ENCODE measurements at places on chromosomes 11 and 22. TPM values are rescaled to one million over a fixed set of nuclear protein-coding genes. Genes with fewer than 3 reads are reported as not detected.

DNA sequence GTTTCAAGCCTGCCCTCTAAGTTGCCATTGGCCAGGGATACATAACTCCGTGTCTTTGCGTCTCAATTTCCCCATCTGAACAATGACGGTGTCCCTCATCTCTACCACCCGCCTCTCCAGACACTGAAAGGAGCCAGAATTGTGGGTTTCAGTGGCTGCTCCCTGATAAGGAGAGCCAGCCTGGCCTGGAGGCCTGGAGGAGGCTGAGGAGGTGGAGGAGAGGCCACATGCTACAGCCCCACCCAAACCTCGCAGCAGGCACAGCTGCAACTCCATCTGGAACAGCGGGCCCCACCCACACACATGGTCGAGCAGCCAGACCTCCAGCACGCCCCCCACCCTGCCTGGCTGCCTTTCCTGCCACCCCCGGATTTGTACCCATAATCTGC lies 34.4 kb upstream of the CD82 start:
- DNase-seq = no peak
- H3K4me1 ChIP-seq = peaks cover 18% of the 10 kb centered on the region
- H3K36me3 ChIP-seq = no peaks in the 10 kb centered on the region
- no peak overlapping the region for H3K4me3 ChIP-seq

- H3K27me3 ChIP-seq = no peaks in the 10 kb centered on the region
- no peak overlapping the region for H3K4me3 ChIP-seq
- H3K36me3 ChIP-seq = peaks cover 16% of the 10 kb centered on the region
- DNase-seq = no peak
Measured at GRCh38 chr11:113668255-113668654, 37.9 kb downstream of the TMPRSS5 start.

The CECR2 gene
- 34.6 TPM for total RNA-seq

The PRRG4 gene
- not detected for total RNA-seq

GRCh38 chr11:113153847-113154246 lies 160.5 kb upstream of the TTC12 start:
- no peak for DNase-seq
- H3K27ac ChIP-seq = no peak overlapping the region
- no peaks in the 10 kb centered on the region for H3K27me3 ChIP-seq
- H3K4me1 ChIP-seq = peaks cover 3% of the 10 kb centered on the region
- no peaks in the 10 kb centered on the region for H3K36me3 ChIP-seq

The TXNRD2 gene
- total RNA-seq = 22.2 TPM

The PPP2R5B gene
- 13.4 TPM for total RNA-seq

DNA sequence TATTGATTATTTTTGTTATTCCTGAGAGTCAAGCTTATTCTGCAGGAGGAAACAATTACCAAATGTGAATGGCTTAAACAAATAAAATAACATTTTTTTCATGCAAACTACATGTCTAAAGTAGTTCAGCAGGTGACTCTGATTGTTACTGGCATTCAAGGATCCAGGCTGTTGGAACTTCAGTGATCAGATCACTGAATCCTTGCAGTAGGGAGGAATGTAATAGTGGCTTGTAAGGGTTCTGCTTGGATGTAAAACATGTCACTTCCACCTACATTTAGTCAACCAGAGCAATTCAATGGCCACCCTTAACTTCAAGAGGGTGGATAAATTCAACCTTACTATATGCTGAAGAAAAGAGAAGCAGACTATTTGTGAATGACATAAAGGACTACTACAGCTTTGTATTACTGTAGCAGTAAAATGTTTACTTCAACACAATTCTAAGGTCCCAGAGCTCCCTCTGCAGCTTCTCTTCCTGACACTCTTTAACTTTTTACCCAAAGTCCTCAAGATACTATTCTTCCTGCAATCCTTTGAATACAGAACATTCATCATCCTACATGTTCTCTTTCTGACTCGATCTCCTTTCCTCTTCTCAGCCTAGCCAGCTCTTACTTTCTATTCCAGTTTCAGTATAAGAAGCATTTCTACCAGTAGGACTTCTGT lies 284.0 kb downstream of the LRRC4C start:
- no peak overlapping the region for H3K4me3 ChIP-seq
- no peaks in the 10 kb centered on the region for H3K36me3 ChIP-seq
- DNase-seq = no peak

- no peak for DNase-seq
- no peak overlapping the region for H3K4me3 ChIP-seq
- H3K27ac ChIP-seq = no peak overlapping the region
- peaks cover 13% of the 10 kb centered on the region for H3K4me1 ChIP-seq
Measured at GRCh38 chr11:118046051-118046963, 30.6 kb upstream of the TMPRSS4 start.

The GPR152 gene
- not detected for total RNA-seq

DNA sequence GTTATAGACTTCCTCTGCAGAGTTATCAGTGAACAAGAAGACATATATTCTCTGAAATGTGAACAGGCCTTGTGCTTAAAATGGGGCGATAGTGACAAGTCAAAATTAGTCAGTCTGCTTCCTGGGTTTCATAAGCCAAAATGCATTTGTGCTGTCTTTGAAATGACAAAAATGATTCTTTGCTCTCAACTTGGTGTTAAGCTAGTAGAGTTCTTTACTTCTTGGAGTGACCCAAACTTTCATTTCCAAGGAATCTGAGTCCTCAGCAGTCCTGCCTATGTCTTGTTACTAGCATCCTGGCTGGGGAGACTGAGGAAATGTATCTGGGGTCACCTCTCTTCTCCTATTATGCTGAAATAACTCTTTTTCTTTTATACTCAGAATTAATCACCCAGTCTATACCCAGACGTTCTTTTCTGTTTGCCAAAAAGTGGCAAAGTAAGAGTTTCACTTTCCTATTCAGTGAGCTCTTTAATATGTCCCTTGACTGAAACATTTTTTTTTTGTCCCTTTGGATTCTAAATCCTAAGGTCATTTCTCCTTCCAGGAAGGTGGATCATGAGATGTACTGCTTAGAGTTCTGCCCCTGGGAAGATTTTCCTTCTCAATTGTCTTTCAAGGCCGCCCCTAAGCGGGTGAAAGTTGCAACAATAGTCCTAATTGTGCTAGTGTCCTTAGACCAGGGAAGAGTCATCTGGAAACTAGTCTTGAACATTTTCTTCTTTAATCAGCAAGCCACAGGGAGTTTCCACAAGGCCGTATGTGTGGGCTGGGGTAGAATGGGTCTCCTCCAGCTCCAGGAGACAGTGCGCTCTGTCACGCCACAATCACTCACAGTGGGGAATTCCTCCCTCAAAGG lies 53.0 kb upstream of the RDX start:
- H3K4me1 ChIP-seq = peaks cover 23% of the 10 kb centered on the region
- no peaks in the 10 kb centered on the region for H3K27me3 ChIP-seq
- no peak overlapping the region for H3K4me3 ChIP-seq
- no peak for DNase-seq

DNA sequence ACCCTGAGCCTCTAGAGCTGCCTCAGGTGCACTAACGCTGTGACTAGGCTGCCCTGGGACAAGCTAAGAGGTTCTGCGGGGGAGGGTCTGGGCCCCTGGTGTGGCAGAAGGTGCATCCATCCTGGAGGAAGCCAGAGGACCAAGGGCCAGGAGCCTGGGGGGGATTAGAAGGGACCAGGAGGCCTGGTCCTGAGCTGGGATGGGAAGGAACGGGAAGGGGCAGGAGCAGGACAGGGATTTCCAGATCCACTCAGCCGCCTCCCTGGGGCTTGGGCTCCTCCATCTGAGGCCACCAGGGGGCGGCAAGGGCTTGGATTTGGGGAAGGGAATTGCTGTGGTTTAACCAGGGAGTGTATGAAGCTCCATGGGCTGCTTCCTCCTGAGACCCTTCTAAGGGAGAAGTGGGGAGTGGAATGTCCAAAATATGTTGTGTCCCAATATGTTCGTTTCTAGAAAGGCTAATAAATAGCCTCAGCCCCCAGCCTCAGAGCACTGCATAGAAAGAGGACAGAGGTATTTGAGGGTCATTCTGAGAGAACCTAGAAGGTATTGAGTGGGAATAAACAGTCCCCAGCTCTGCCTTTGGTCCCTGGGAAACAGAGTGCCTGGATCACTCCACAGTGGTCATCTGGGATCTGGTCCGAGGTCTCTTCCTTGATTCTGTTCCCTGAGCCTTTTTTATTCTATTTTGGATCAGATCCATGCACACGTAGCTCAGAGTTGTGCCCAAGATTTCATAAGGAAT lies 17.4 kb upstream of the PRAME start:
- H3K4me1 ChIP-seq = no peaks in the 10 kb centered on the region
- H3K27ac ChIP-seq = no peak overlapping the region
- H3K36me3 ChIP-seq = no peaks in the 10 kb centered on the region
- peaks cover 73% of the 10 kb centered on the region for H3K27me3 ChIP-seq
- H3K4me3 ChIP-seq = no peak overlapping the region

The F2 gene
- total RNA-seq = not detected

GRCh38 chr11:66026017-66026529 lies at the start of gene CATSPER1:
CATSPER1 (minus strand) TSS chr11:66026479; CDS start chr11:66026379, 100 bp downstream.
- no peak for DNase-seq
- no peak within 1 kb of the TSS for H3K27ac ChIP-seq
- H3K4me3 ChIP-seq = no peak within 1 kb of the TSS
- H3K36me3 ChIP-seq = no peaks in the 10 kb centered on the region

Measured in neural crest cell (in vitro differentiated cells).